Activated naive CD8-positive, alpha-beta T cell treated with anti-CD3 and anti-CD28 coated beads, Interleukin-2, amount 50 U/mL, for 24 hours (primary cell): ENCODE measurements at places on chromosomes 1 and 21.

DNA sequence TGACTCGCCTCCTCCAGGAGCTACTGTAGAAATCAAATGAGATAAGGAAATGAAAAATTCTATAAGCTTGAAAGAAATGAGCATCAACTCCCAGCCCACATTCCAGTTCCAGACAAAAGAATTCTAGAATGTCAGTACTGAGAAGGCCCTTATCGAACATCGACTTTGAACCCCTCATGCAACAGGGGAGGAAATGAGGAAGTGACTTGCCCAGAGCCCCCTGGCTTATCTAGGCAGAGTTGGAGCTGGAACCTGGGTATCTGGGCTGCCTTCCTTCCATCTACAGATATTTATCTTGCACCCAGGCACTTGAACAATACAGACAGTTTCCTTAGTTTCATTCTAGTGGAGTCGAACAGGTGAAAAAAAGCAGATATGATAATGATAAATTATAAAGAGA, 22.3 kb downstream of the MECR start:
- no peak for DNase-seq

- DNase-seq, result no peak
Measured at GRCh38 chr1:3130268-3130667, 61.3 kb downstream of the PRDM16 start.

DNA sequence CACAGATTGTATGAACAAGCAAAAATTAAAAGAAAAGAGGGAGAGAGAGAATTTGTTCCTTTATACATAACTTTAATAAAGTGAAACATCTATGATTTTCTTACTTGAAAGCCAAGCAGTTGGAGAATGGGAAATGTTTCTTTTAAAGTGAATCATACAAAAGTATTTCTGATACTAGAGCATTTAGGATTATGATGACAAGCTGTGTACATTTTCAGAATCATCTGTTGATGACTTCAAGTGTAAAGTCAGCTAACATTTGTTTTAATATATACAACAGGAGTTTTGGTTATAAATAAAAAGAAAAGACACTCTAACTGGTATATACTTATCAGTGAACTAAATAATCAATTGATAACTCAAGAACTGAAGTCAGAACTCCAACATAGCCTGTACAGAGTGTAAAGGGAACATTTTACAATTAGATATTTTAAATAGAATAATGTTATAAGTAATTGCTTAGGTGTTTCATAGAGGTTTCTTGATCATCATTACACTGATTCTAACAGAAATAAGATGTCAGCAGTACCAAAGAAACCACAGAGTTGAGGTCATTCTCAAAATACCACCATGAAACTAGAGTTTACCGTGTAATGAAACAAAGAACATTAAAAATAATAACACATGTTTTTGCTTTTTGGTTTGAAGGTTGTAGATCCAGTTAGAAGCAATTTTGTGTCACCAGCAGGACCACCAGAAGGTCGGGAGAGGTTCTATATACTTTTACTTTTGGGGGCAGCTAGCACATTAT, 103.4 kb downstream of the COL24A1 start:
- no peak for DNase-seq

DNA sequence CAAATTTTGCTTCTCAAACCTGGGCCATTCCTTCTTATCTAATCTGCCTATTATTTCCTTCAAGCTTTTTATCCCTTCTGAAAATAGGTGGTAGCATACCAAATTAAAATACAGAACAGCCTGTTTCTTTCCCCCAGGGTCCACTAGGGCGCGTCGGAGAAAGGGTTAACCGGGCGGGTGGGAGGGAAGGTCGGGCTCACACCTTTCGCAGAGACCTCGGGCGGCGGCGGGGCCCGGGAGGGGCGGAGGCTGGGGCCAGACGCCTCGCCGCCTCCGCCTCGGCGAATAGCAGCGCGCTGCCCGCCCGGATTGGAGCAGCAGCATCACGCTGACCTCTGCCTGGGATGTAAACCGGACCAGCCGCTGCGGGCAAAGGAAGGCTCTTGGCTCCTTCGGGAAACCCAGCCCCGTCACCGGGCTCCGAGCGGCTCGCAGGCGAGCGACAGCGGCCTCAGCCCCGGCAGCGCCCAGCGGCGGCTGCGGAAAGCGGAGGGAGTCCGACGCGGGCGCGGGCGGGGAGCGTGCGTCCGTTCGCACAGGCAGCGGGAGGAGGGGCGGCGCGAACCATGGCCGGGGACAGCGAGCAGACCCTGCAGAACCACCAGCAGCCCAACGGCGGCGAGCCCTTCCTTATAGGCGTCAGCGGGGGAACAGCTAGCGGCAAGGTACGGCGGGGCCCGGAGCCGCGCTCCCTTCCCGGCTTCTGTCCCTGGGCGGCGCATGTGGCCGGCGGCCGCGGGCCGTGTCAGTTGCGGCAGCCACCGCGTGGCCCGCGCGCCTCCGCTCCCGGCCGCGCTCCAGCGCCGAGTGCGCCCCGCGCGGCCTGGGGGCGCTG, at the start of gene UCK2:
UCK2 (plus strand) TSS at position 347 of the 835 bp plus-strand sequence; CDS start at position 567, 220 bp downstream.
- DNase-seq, result peak; percentile 81

DNA sequence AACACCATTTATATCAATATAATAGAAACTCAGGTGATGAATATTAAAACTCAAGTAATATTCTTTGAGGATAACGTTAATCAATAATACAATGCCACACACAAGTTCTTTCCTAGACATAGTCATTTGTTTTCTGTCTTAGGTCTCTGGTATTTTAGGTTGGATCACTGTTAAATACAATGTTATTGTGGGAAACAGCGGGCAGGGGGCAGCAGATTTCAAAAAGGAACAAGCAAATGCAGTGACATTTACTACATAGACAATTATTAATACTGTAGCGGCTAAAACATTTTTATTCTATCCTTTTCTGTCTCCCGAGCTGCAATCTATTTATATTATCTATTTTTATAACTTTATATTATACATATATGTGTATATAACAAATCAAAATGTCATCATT, 186.4 kb upstream of the ZNHIT6 start:
- peak; percentile 3 for DNase-seq

GRCh38 chr1:40495315-40495903, 13.2 kb upstream of the EXO5 start:
- no peak for DNase-seq

DNA sequence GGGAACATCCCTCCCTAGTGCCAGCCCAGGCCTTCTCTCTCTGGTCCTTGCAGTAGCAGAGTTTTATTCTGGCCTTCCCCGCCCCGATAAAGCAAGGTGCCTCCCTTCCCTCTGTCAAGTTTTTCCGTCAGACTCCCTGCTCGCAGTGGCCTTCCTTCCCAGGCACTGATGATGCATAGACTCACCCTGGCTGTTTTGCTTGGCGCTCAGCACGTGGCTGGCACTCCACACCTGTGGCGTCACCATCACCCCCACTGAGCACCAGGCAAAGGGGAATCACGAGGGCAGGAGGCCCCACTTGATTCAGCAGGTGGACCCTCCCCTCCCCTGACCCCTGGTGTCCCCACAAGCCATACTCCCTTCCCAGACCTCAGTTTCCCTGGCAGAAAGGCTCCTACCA, 7.4 kb downstream of the SLC26A9 start:
- DNase-seq, result no peak

DNA sequence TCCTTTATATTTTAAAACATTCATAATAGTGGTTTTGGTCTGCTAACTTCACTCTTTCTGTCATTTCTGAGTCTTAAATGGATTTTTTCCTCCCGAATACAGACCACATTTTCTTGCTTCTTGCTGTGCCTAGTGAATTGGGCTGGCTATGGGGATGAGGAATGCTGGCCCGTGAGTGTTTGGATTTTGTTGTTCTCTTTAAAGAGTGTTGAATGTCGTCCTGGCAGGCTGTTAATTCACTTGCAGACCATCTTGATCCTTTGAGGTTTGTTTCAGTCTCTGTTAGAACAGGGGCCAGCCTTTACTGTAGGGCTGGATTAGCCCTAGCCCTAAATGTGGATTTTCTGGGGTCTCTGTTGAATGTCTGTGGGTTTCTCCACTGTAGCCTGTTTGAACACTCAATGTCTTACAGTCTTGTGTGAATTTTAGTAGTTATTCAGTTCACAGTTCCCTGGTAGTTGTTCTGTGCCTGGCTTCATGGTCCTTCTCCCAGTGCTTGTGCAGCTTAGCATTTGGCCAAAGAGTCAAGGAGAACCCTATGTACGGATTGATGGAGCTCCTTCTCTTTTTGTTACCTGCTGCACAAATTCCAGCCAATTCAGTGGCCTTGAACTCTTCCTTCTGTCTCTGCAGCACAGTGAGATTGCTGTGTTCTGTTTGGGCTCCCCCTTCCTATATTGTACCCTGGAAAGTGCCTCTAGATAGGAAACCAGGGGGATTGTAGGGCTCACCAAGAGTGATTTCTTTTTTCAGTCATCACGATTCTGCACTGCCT, 95.7 kb downstream of the DYRK1A start:
- no peak for DNase-seq

GRCh38 chr21:33993286-33994231, 78.0 kb upstream of the ATP5PO start:
- no peak for DNase-seq

- no peak for DNase-seq
Measured at GRCh38 chr1:62732331-62732730, 44.1 kb upstream of the DOCK7 start.

DNA sequence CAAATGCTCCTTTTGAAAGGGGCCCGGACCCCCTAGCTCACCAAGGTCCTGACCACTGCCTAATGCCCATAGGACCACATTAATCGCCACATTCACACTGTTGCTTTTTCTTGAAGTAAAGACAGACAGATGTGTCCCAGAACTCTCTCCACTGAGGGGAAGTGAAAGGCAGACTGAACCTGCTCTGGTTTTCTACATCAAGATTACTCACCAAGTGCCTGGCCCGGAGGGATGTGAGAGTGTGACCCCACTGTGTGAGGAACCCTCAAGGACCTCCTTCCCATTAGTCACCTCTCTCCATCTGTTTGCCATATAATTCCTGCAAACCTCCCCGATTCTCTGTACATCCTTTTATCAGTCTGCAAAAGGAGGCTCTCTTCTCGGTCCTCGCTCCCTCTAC, 381.5 kb downstream of the OMA1 start:
- no peak for DNase-seq

- peak; percentile 27 for DNase-seq
Measured at GRCh38 chr1:221069178-221069903, 190.1 kb downstream of the HLX start.

- no peak for DNase-seq
Measured at GRCh38 chr21:20013851-20014250, 984.4 kb upstream of the NCAM2 start.

DNA sequence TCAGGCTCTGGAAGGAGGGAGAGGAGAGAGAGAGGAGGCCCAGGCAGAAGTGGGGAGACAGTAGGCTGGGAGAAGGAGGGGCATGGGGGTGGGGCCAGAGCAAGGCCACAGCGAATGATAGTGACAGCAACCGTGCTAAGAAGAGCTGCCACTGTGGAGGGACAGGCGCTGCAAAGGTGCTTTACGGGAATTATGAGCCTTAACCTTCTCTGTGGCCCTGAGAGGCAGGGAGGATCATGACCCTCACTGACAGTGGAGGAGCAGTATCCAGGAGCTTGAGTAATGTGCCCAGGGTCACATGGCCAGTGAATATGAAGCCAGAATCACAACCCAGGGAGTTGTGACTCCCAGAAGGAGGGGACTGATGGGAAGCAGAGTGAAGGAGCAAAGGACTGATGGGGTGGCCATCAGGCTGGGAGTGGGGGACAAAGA, 53.4 kb upstream of the RPL11 start:
- DNase-seq, result no peak

- DNase-seq, result no peak
Measured at GRCh38 chr21:34205811-34206571, 132.6 kb downstream of the MRPS6 start.

DNA sequence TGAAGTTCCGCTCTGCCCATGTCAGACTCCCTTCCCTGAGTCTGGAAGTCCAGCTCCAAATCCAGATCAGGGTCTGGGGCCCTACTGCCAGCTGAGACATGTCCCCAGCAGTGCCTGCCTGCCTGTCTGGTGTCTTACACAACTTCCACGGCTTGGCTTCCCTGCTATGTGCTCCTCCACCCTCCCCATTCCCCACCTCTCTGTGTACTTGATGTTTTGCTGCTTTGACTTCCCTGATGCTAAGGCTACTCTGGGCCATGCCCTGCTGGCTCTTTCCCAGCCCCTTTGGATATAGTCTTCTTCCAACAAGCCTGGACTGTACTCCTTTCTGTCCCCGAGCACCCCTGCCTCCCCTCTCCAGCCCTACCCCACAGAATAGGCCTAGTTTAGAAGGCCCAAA, 7.3 kb downstream of the GJA5 start:
- DNase-seq, result no peak

DNA sequence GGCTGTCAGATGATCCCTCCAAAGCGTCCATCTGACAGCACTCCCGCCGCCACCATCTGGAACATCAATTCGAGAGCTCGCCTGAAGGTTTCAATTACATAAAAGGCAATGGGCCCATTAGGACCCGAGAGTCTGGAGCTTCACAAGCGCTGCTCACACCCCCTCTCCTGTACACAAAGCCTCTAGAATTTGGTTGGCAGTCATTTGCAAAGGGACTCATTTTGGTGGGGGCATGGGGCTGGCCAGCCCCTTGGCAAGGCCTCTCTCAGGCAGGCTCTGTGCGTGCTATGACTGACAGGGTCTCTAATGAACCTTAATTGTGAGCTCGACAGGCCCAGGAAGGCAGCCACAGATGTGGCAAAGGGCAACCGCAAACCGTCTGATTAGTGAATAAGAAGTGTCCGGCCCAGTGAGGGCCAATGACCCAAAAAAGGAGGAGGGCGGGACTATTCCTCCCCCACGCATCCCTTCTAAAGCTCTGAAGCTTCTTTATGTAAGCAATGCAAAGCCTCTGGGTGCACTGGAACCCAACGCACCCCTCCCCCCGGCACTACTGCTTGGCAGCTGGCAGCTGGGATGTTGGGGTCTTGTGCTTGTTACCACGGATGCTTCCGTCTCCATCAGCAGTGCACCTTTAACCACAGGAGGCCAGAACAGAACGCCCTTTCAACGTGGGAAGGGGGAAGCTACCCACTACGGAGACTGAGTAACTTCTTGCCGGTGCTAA, 79.4 kb downstream of the CAPZB start:
- DNase-seq, result no peak

- no peak for DNase-seq
Measured at GRCh38 chr1:96598416-96599168, 123.0 kb upstream of the PTBP2 start.
